ENCODE measurements at places on chromosomes 7 and 10.

DNA sequence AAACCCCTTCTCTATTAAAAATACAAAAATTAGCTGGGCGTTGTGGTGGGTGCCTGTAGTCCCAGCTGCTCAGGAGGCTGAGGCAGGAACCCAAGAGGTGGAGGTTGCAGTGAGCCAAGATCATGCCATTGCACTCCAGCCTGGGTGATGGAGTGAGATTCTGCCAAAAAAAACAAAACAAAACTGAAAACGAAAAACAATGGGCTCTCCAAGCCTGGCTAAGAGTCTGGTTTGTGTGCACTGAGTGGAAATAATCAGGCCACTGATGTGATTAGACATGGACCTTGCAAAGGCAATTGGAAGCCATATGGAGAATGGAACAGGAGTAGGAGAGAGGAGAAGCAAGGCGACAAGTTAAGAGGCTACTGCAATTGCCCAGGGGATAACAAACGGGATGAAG is 60.1 kb upstream of the GSDME start:
- no peak for DNase-seq

- no peak for DNase-seq
Measured at GRCh38 chr7:116228241-116228640, 17.9 kb downstream of the TES start.

DNA sequence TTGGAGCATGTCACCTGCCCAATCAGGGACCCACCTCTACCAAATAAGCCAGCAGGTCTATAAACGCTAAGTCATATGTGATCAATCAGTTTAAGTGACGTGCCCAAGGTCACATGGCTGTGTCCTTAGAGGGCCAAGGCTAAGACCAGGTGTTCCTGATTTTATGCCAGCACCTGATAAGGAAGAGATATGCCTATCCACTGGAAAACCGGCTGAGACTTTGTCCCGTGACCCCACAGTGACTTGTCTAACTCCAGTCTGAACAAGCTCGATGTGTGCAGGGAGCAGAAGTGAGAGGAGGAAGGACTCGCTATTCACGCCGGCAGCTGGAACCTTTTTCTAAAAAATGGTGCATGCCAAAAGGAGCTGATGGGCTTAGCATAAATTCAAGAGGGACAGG is 57.0 kb downstream of the PRKAG2 start:
- DNase-seq = no peak

DNA sequence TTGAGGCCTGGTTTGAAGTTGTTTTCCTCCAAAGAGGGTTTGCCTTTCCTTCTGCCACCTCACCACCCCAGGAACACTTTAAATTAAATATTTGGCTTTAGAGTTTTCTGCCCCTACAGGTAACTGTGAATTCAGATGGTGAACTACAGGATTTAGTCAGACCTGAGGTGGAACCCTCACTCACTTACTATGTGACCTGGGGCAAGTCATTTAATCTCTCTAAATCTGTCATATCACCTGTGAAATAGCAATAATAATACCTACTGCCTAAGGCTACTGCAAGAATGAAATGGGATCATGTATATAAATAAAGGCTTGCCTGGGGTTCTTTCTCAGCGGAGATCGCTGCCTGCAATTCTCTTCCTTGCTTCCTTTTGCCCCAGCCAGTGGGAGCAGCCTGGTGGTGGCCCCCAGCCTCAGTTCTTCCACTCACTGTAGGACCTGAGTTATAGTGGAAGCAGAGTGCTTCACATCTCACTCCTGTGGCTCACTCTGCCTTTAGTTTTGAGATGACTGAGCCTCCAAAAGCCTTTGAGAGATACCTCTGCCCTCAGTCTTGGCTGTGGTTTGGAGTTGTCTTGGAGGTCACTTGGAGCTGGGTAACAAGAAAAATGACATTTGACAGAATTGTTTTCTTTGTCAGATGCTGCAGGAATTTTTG is 6.1 kb upstream of the ANKRD2 start:
- no peak for DNase-seq

- no peak for DNase-seq
Measured at GRCh38 chr10:92855560-92855959, 7.2 kb downstream of the EXOC6 start.

DNA sequence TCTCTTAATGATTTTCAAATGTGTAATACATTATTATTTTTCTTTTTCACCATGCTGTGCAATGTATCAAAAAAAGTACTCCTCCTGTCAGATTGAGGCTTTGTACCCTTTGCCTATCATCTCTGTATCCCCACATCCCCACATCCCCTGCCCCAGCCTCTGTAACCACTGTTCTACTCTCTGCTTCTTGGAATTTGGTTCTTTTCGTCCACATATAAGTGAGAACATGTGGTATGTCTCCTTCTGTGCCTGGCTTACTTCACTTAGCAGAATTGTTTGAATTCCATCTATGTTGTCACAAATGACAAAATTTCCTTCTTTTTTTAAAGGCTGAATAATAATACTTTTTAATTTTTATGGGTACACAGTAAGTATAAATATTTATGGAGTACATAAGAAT is 13.8 kb downstream of the TAF3 start:
- no peak for DNase-seq

- no peak for DNase-seq
Measured at GRCh38 chr7:51295440-51296245, 21.0 kb downstream of the COBL start.

DNA sequence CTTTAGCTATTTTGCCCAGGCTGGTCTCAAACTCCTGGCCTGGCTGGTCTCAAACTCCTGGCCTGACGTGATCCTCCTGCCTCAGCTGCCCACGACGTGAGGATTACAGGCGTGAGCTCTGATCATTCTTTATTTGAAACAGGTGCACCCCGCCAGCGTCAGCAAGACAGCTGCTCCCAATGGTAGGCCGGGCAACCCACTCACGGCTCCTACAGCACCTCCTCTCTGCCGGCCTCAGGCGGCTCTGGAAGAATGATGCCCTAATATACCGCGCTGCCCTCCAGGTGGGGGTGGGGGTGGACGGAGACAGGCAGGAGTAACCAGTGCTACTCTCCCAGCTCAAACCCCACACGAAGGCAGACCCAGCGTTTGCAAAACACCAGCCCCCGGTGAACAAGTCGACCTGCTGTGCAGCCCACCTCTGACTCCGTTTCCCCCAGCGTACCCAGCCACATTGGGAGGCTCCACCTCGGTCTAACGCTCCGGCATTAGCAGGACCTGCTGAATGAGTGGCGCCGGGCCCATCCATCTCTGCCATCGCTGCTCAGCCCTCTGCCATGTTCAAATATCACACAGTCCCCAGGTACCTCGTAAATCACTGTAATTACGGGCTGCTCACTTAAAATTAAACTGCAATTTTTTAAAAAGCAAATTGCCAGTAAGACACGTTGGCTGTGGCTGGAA is 148.6 kb downstream of the ELFN1 start:
- no peak for DNase-seq

DNA sequence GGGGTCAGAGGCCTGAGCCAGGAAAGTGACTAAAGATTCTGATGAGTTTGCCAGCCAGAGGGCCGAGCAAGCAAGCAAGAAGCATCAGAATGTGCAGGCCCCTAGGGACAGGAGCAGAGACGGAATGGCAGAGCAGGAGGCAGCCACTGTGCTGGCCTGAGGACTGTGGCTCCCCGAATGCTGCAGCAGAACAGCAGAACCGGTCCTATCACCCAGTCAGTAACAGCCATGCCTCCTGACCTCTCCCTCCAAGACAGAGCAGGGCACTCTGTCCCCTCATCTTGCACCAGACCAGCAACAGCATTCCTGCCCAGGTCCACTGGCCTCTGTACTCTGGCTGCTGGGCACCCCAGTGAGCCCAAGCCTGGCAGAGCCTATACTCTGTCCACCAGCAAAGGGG is 85.9 kb downstream of the ARHGAP22 start:
- DNase-seq = no peak

- no peak for DNase-seq
Measured at GRCh38 chr7:17600340-17600752, 301.9 kb downstream of the AHR start.

GRCh38 chr10:8444630-8445029 is 390.1 kb downstream of the GATA3 start:
- DNase-seq = no peak

DNA sequence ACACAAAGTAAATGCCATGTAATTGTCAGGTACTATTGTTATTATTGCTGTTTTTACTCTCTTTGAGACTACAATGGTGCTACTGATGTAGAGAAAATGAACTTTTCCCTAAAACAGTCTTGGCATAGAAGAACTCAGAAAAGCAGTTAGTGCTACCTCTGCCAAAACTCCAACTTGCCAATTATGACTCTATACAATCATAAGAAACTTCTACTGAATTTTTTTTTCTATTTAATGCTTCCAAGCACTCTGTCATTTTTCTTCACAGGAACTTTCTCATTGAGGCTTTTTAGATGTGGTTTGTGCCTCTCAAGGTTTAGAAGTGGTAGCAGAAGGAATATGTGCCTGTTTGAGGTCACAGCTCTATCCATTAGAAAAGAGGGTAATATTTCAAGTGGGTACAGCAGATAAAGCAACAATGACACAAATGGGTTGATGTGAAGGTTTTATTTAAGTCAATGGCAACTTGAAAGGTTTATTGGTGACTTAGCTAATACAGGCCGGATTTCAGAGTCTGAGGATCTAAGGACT is 64.0 kb upstream of the FERD3L start:
- DNase-seq = no peak

- DNase-seq = no peak
Measured at GRCh38 chr10:32972460-32972859, 14.4 kb upstream of the ITGB1 start.

- no peak for DNase-seq
Measured at GRCh38 chr7:32616625-32617024, 121.3 kb downstream of the AVL9 start.

GRCh38 chr10:103442031-103442461 is 10.1 kb downstream of the CALHM2 start:
- DNase-seq = no peak

GRCh38 chr10:34145715-34146114 is 669.4 kb downstream of the PARD3 start:
- no peak for DNase-seq

GRCh38 chr7:128735436-128735835 is 3.7 kb upstream of the CALU start:
- DNase-seq = no peak

DNA sequence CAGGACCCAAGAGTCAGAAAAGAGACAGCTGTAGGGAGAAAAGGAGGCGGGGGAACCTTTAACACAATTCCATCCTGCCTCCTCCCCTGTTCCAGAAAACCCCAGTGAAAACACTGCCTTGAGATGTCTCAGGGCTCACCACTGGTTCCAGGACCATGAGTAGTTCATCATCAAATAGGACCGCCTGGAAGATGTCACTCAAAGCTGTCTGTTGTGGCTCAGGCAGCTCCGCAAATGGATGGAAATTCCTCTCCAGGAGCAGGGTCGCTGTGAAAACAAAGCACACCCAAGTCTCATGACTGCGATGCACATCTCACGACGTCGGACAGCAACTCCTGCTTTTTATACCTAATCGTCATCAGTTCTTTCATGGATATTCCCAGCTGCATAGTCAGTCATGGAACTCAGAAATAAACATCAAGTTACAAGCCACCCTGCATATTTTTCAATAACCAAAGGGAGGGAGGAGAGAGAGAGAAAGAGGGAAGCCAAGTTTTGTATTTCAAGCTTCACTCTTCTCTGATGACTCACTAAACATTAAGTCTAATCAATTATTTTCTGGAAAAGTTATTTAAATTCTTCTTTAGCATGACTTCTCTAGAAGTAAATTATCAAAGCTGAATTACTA is 49.2 kb downstream of the GSDME start:
- DNase-seq = no peak

DNA sequence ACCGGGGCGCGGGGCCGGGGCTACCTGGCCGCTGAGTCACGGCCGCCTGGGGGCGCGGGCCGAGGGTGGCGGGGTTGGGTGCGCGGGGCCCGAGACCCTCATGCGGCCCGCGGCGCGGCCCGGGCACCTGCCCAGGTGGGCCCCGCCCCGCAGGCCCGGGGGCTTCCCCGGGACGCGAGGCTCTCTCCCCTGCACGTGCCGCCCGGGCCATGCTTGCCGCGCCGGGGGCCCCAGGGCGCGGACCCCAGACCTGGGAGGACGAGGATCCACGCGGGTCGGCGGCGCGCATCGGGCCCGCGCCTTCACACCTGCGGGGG is 402 bp downstream of the MAFK start:
- no peak for DNase-seq

- DNase-seq = no peak
Measured at GRCh38 chr10:27759483-27760272, 14.1 kb upstream of the MKX start.

GRCh38 chr10:96288151-96288621 is 16.0 kb upstream of the DNTT start:
- DNase-seq = no peak

DNA sequence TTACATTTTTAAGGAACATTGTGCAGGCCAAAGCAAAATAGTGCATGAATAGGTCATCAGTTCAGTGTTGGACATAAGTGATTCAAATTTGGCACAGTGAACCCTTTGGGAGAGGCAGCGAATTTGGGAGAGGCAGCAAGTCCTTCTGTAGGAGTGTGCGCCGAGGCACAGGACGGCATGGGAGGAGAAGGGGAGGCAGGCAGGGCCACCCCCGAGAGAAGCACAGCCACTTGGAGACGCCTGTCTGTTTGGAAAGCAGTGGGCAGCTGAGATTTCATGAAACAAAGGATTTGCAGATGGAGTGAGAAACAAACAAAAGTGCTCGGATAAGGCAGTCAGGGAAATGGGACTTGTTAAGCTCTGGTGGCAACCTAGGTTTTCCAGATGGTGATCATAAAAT is 30.6 kb downstream of the VIPR2 start:
- DNase-seq = no peak

DNA sequence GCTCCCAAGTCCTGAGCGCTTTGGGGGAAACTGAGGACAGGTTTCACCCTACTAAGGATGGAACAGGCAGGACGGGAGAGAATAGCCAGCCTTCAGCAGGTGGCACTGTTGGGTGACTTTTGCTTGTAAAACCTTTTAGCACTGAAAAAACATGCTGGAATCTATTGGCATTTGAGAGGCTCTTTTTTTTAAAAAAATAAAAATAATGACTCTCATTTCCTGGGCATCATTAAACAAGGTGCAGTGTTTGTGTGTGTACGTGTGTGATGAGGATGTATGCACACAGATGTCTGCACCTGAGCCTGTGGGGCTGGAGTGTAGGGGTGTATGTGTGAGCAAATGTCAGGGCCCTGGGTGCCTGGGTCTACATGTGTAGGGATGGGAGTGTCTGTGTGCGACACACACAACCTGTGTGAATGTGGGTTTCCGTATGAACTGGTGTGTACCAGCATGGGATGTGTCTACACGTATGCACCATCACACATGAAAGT is 177.9 kb downstream of the RPS24 start:
- DNase-seq = peak; percentile 64

- DNase-seq = no peak
Measured at GRCh38 chr7:92848851-92849250, 12.5 kb upstream of the CDK6 start.

DNA sequence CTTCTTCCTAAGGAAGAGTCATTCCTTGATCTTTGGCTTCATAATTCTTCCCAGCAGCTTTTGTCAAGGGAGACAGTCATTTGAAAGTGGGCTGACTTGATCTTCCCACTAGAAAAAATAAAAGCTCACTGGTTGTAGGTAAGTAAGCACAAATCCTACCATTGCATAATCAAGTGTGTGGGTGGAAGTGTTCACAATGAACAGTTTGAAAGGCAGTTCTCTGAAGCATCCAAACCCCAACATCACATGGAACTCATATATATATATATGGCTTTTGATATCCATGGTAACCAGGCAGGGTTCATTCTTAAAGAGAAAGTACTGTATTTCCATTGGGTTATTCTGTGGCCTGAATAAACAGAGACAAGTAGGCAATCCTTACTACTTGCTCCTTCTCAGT is 51.6 kb downstream of the ARMH3 start:
- no peak for DNase-seq

GRCh38 chr10:82558014-82558607 is 683.1 kb downstream of the NRG3 start:
- no peak for DNase-seq
